Uterus (tissue), 4 donors: ENCODE measurements at places on chromosomes 11 and 22.

DNA sequence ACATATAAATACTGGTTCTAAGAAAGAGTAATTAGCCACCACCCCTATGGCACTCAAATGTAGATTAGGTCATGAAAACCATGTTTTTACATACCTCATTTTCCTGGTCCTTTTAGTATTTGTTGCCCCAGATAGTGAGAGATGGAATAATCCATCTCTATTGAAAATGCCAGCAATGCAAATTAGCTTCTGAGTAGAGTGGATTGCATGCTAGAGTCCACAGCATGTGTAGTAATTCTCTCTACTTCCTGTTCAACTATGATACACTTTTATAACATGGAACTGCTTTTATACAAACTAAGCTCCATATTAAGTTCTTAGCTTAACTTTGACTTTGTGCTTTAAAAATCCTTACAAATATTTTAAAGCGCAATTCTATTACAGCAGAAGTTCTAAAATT lies 73.2 kb downstream of the TRPC6 start:
- no peak overlapping the region for H3K4me3 ChIP-seq
- no peak overlapping the region for H3K27ac ChIP-seq
- no peaks in the 10 kb centered on the region for H3K27me3 ChIP-seq
- H3K36me3 ChIP-seq: no peaks in the 10 kb centered on the region
- DNase-seq: no peak

- H3K4me3 ChIP-seq: no peak overlapping the region
- no peaks in the 10 kb centered on the region for H3K36me3 ChIP-seq
- H3K27ac ChIP-seq: no peak overlapping the region
- DNase-seq: no peak
- no peaks in the 10 kb centered on the region for H3K4me1 ChIP-seq
Observed at GRCh38 chr22:24060375-24060788, 49.3 kb downstream of the CABIN1 start.

GRCh38 chr22:20149257-20150250 lies 1.3 kb downstream of the CCDC188 start:
- H3K27ac ChIP-seq: no peak overlapping the region
- H3K4me3 ChIP-seq: no peak overlapping the region
- H3K36me3 ChIP-seq: no peaks in the 10 kb centered on the region

DNA sequence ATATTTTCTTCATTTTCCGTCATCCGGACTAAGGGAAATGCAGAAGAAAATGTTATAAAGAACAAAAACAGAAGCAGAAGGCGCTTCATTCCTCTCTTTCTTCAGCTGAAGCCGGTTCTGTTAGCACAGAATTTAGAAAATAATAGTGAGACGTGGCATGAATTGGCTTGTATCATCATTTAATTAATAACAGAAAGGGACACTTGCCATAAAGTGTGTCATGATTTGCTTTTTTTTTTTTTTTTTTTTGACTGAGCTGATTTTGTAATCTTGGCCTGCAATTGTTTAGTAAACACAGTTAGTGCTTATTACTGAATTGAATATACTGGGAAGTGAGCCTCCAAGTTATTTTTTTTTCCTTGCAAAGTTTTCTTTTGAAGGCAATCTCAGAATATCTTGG lies at the start of gene MMP27:
Gene MMP27 (minus strand): TSS at position 144 of the 400 bp plus-strand sequence. CDS start 55 bp downstream, at position 89.
- no peaks in the 10 kb centered on the region for H3K4me1 ChIP-seq
- H3K4me3 ChIP-seq: no peak within 1 kb of the TSS
- no peaks in the 10 kb centered on the region for H3K36me3 ChIP-seq

DNA sequence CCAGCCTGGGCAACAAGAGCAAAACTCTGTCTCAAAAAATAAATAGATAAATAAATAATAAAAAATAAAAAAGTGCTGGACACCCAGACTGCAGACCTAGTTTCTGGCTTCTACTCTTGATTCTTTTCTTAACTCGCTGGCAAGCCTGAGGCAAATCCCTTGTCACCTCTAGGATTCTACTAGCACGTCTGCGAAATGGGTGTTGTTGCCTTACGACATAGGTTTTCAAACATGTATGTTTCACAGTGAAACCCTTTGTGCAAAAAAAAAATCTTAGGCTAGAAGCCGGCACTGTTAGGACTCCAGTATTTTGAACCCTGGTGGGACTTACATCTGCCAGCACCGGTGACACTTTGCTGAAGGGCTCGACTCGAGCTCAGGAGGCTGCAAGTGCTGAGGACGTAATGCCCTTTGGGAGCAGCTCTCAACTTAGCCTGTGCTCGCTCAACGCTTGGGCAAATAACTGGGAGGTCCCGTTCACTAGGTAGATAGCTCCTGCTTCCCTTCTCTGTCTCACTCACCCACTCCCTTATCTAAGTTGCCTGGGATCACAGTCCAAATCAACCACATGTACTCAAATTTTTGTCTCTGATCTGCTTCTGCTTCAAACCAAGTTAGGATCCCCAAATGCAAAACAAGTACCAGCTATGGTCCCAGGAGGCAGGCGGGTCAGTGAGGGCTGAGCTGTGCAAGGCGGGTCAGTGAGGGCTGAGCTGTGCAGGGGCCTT lies 34.7 kb upstream of the MYH9 start:
- no peaks in the 10 kb centered on the region for H3K27me3 ChIP-seq
- H3K4me1 ChIP-seq: peaks cover 3% of the 10 kb centered on the region
- H3K27ac ChIP-seq: no peak overlapping the region
- DNase-seq: no peak

DNA sequence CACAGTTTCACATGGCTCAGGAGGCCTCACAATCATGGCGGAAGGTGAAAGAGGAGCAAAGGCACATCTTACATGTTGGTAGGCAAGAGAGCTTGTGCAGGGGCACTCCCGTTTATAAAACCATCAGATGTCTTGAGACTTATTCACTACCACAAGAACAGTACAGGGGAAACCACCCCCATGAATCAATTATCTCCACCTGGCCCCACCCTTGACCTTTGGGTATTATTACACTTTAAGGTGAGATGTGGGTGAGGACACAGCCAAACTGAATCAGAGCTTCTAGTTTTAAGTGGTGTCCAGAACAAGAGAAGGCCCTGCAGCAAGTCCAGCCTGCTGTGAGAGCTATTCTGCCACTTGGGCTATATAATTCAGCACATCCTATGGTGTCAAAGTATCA lies 493.7 kb downstream of the ETS1 start:
- H3K27me3 ChIP-seq: no peaks in the 10 kb centered on the region
- H3K27ac ChIP-seq: no peak overlapping the region
- no peaks in the 10 kb centered on the region for H3K36me3 ChIP-seq
- H3K4me3 ChIP-seq: no peak overlapping the region
- no peak for DNase-seq

GRCh38 chr11:125281831-125282595 lies 117.5 kb downstream of the PKNOX2 start:
- no peak overlapping the region for H3K27ac ChIP-seq
- H3K4me1 ChIP-seq: no peaks in the 10 kb centered on the region

- DNase-seq: no peak
- no peak overlapping the region for H3K27ac ChIP-seq
- H3K4me1 ChIP-seq: no peaks in the 10 kb centered on the region
- H3K27me3 ChIP-seq: no peaks in the 10 kb centered on the region
- no peaks in the 10 kb centered on the region for H3K36me3 ChIP-seq
Observed at GRCh38 chr11:113311536-113311935, 2.8 kb upstream of the TTC12 start.

GRCh38 chr11:104254347-104254746 lies 90.4 kb upstream of the PDGFD start:
- H3K4me3 ChIP-seq: no peak overlapping the region
- no peaks in the 10 kb centered on the region for H3K27me3 ChIP-seq
- no peak for DNase-seq
- H3K36me3 ChIP-seq: no peaks in the 10 kb centered on the region
- no peaks in the 10 kb centered on the region for H3K4me1 ChIP-seq

- DNase-seq: no peak
- H3K27me3 ChIP-seq: no peaks in the 10 kb centered on the region
- H3K4me3 ChIP-seq: no peak overlapping the region
- H3K27ac ChIP-seq: peak overlapping the region; percentile 96
Observed at GRCh38 chr11:86812981-86813380, 12.6 kb downstream of the PRSS23 start.

GRCh38 chr11:73950869-73951710 lies at the start of gene DNAJB13:
DNAJB13 (plus strand) TSS chr11:73951026; CDS start chr11:73951070, 44 bp downstream.
- no peaks in the 10 kb centered on the region for H3K27me3 ChIP-seq
- peak; percentile 25 for DNase-seq
- no peak within 1 kb of the TSS for H3K4me3 ChIP-seq
- no peaks in the 10 kb centered on the region for H3K4me1 ChIP-seq
